ENCODE measurements at places on chromosomes 2 and 18.
A peak's percentile ranks its signal among the peaks of the same experiment; 100 is the strongest.

GRCh38 chr2:8583400-8584173 is 98.3 kb upstream of the ID2 start:
- DNase-seq = no peak

GRCh38 chr2:226891780-226892590 is 56.1 kb downstream of the RHBDD1 start:
- no peak for DNase-seq

DNA sequence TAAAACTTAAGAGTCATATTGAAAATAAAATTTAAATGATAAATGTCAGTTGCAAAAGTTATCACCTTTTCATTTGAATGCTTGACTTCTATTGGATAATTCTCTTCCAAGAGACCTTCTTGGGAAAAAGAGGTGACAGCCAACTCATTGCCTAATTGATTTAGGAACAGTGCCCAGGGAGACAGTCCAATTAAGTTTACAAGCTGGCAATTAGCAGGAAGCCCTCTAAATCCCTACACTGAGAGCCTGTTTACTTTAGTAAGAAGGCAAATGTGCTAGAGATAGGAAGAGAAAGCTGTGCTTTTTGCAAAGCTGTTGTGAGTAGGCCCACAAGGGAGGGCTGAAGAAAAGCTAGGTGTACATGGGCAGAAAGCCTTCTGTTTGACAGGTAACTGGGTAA is 189.1 kb downstream of the WDPCP start:
- DNase-seq = no peak

GRCh38 chr2:231795525-231796327 is 9.5 kb downstream of the COPS7B start:
- DNase-seq = peak; percentile 42

DNA sequence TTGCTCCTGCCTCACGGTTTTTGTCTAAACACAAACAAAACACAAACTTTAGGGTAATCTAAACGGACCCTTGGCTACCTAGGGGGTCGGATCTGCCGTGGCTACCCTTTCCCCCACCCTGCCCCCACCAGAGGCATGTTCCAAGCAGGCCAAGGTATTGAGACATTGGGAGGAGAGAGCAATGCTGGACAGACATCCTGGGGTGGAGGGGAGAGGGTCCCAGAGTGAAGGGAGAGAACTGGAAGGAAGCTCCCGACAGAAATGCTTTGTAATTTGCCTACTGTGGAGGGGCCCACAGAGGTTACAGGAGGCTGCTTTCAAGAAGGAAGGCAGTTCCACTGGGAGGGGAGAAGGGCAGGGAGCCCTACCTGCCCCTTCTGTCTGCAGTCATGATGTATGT is 13.9 kb upstream of the MAT2A start:
- no peak for DNase-seq

All from DMS79 treated with DMSO at 0.1 percent for 48 hours (cell line).